SJCRH30 (cell line): ENCODE measurements at places on chromosomes 11 and 22. TPM values are rescaled to one million over a fixed set of nuclear protein-coding genes. Genes with fewer than 3 reads are reported as not detected.

Gene SART1
- total RNA-seq, result 52.3 and 63.5 TPM in 2 replicates

Gene SH3BP1
- total RNA-seq, result 6.1 and 6.3 TPM in 2 replicates

Gene MPEG1
- total RNA-seq, result not detected in 2 replicates

Gene RHOD
- total RNA-seq, result not detected in 2 replicates

- H3K4me1 ChIP-seq, result no peaks in the 10 kb centered on the region
- no peak overlapping the region for H3K27ac ChIP-seq
- no peaks in the 10 kb centered on the region for H3K27me3 ChIP-seq
- no peak overlapping the region for H3K4me3 ChIP-seq
- DNase-seq, result no peak
Measured at GRCh38 chr11:59011655-59012397, 72.5 kb downstream of the GLYATL1 start.
